ENCODE measurements at places on chromosomes 6 and 20.
A peak's percentile ranks its signal among the peaks of the same experiment; 100 is the strongest.

DNA sequence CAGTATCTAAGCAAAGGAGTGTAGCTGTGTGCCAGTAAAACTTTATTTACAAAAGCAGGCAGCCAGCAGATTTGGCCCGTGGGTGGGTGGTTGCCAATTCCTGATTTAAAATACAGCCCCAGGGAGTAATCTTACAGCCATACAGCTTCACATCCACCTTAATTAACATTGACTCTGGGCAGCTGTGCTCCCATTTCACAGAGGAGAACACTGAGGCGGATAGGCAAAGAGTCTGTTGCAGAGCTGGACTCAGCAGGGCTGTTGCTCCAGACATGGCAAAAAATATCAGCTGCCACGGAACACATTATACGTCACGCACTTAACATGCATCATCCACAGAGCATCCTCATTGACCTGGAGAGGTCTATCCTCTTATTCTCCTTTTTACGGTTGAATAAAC, 289.9 kb downstream of the DHX35 start:
- no peak for DNase-seq
- no peak overlapping the region for H3K4me3 ChIP-seq
- no peaks in the 10 kb centered on the region for H3K4me1 ChIP-seq
- H3K36me3 ChIP-seq, result no peaks in the 10 kb centered on the region
- no peaks in the 10 kb centered on the region for H3K27me3 ChIP-seq
- H3K27ac ChIP-seq, result no peak overlapping the region

GRCh38 chr6:52725535-52726192, 37.6 kb downstream of the GSTA2 start:
- H3K27me3 ChIP-seq, result no peaks in the 10 kb centered on the region
- H3K4me3 ChIP-seq, result no peak overlapping the region
- DNase-seq, result no peak
- H3K27ac ChIP-seq, result no peak overlapping the region
- H3K36me3 ChIP-seq, result no peaks in the 10 kb centered on the region

- H3K4me1 ChIP-seq, result no peaks in the 10 kb centered on the region
- DNase-seq, result no peak
- H3K27ac ChIP-seq, result no peak overlapping the region
- no peaks in the 10 kb centered on the region for H3K27me3 ChIP-seq
Measured at GRCh38 chr6:74041420-74041819, 345.4 kb downstream of the CD109 start.

DNA sequence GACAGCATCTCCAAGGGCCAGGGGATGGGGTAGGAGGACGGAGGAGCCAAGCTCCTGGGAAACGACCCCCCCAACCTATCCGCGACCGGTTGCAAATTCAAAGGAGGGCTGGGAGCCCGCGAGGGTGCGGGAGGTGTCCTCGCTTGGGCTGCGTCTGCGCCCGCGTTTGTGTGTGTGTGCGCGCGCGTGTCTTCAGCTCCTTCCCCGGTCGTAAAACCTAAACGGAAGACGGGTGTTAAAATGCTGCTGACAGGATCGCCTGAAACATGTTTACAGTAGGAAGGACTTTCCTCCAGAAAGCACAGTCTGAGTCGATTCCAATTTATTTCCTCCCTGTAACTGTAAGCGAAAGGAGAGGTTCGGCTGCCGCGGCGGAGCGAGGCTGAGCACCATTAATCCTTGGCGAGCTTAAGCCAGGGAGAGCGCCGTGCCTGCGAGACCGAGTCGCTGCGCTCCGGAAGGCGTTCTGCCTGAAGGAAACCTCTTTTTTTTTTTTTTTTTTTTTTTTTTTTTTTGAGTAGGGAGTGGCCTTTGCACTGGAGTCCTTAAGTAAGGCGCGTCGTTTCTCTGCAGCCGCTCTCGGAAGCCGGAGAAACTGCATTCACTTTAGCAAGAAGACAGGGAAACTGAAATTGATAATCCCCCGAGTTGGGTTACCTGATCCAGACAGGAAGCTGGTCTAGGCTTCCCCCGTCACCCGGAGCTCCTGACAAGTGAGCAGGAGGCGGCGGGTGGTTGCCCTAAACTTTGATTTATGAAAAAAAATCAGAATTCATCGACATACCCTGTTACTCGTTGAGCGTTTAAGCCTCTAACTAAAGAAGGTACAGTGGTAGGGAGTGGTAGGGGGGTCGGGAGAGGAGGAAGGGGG, 4.8 kb upstream of the SOX4 start:
- DNase-seq, result peak; percentile 77
- peak overlapping the region; percentile 84 for H3K27ac ChIP-seq
- peaks cover 10% of the 10 kb centered on the region for H3K4me1 ChIP-seq
- H3K27me3 ChIP-seq, result no peaks in the 10 kb centered on the region
- H3K36me3 ChIP-seq, result no peaks in the 10 kb centered on the region

DNA sequence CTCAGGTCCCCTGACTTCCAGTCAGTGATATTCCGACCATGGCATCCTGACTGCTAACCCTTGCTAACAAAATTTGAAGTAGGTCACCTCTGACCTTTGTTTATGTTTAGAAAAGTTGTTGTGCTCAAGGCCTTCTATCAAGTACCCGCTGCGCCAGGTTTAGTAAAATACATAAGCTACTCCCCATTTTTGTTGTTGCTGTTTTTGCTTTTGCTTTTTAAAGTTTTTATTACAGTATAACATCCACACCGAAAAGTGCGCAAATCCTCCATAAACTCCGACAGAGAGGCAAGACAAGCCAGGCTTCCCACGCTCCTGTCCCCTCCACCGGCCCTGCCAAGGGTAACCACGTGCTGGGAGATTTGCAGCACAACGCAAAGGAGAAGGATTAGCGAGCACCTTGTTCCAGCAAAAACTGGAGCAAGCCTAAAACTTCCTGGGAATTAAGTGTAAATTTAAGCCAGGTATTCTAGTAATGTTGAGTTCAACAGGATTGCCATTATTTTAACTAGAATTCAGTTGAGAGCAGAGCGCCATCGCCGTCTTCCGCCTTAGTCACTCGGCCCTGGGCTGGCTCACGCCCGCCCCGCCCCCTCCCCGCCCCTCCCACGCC, 17.8 kb upstream of the HMGN4 start:
- peak overlapping the region; percentile 64 for H3K4me3 ChIP-seq
- peak; percentile 82 for DNase-seq
- H3K27me3 ChIP-seq, result no peaks in the 10 kb centered on the region
- peaks cover 12% of the 10 kb centered on the region for H3K4me1 ChIP-seq

DNA sequence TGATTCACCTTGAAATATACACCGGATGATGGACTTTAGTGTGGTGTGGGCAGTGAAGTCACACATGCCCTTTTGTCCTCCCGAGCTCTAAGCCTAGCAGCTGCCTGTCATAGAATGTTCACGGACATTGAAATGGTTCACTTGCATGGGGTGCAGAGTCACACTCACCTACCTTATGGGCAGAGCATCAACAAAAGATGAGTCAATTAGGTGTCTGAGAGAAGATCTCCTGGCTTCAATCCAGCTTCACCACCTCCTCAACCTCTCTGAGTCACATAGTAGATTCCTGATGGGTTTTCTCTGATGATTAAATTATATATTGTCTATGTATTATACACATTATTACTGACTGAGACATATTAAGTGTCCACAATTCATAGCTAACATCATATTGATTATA, 48.1 kb upstream of the HLA-E start:
- H3K4me1 ChIP-seq, result no peaks in the 10 kb centered on the region
- H3K4me3 ChIP-seq, result no peak overlapping the region
- no peak overlapping the region for H3K27ac ChIP-seq
- H3K36me3 ChIP-seq, result no peaks in the 10 kb centered on the region
- no peak for DNase-seq

DNA sequence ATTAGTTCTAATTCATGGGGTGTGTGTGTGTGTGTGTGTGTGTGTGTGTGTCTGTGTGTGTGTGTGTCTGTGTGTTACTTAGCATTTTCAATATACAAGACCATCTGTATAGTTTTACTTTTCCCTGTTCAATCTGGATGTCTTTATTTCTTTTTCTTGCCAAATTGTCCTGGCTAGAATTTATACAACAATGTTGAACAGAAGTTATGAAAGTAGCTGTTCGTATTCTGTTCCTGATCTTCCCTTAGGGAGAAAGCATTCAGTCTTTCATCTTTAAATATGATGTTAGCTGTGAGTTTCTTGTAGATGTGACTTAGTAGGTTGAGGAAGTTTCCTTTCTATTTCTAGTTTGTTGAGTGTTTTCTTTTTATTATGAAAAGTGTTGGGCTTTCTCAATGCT, 334.7 kb upstream of the RNF24 start:
- no peaks in the 10 kb centered on the region for H3K4me1 ChIP-seq
- H3K27ac ChIP-seq, result no peak overlapping the region
- DNase-seq, result no peak
- no peak overlapping the region for H3K4me3 ChIP-seq

- DNase-seq, result no peak
- no peaks in the 10 kb centered on the region for H3K36me3 ChIP-seq
- no peak overlapping the region for H3K4me3 ChIP-seq
- no peaks in the 10 kb centered on the region for H3K27me3 ChIP-seq
- H3K27ac ChIP-seq, result no peak overlapping the region
- H3K4me1 ChIP-seq, result no peaks in the 10 kb centered on the region
Measured at GRCh38 chr6:130796313-130796905, 30.8 kb upstream of the SMLR1 start.

DNA sequence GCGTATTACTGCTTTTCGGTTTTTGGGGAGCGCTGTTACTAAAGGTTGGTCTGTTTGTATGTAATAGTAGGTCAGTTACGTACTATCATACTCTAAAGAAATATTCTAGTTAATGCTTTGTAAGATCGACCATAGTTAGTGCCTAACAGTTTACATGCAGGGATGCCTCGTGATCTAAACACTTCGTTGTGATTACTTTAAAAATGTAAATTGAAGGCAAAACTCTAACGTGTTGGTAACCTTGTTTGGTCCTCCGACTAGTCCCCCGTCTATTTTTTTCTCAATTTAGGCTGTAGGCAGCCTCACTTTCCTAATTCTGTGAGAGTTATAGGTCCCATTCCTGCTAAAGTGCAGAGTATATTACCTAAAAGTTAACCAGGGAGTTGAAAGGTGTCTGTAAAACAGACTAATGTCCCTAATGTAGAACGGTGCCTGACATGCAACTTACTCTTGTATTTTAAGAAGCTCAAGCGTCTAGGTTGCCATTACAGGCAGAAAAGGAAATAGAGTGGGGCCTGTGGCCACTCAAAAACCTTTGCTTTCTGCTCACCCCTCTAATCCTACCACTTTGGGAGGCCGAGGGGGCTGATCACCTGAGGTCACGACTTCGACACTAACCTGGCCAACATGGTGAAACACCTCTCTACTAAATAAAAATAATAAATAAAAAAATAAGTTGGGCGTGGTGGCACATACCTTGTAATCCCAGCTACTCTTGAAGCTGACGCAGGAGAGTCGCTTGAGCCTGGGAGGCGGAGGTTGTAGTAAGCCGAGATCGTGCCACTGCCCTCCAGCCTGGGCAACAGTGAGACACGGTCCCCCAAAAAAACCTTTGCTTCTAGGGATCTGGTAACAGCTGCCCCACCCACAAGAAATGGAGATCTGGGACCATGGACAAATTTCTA, 37.8 kb downstream of the HFE start:
- H3K4me1 ChIP-seq, result peaks cover 10% of the 10 kb centered on the region

DNA sequence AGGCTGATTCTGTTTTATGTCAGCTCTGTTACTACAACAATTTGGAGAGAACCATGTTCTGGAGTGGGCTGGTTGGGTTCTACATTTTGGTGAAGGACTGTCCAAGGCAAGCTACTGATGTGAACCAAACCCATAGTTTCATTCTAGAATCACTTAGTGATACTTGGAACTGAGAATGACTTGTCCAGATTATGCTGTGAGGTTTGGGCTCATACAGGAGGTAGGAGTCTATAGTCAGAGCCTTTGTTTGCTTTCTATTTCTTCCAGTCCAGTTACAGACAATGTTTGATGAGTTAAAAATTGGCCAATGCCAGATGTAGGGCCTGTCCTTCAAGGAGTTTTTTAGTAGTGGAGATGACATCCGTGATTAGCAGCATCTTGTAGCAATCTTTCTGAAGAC, 97.9 kb downstream of the LRRC1 start:
- H3K27me3 ChIP-seq, result no peaks in the 10 kb centered on the region
- no peak overlapping the region for H3K4me3 ChIP-seq
- no peaks in the 10 kb centered on the region for H3K36me3 ChIP-seq
- DNase-seq, result no peak
- no peak overlapping the region for H3K27ac ChIP-seq
- H3K4me1 ChIP-seq, result no peaks in the 10 kb centered on the region

GRCh38 chr20:61850457-61850856, 215.2 kb downstream of the TAF4 start:
- H3K27ac ChIP-seq, result no peak overlapping the region
- DNase-seq, result no peak
- no peaks in the 10 kb centered on the region for H3K36me3 ChIP-seq
- no peak overlapping the region for H3K4me3 ChIP-seq
- H3K4me1 ChIP-seq, result no peaks in the 10 kb centered on the region

DNA sequence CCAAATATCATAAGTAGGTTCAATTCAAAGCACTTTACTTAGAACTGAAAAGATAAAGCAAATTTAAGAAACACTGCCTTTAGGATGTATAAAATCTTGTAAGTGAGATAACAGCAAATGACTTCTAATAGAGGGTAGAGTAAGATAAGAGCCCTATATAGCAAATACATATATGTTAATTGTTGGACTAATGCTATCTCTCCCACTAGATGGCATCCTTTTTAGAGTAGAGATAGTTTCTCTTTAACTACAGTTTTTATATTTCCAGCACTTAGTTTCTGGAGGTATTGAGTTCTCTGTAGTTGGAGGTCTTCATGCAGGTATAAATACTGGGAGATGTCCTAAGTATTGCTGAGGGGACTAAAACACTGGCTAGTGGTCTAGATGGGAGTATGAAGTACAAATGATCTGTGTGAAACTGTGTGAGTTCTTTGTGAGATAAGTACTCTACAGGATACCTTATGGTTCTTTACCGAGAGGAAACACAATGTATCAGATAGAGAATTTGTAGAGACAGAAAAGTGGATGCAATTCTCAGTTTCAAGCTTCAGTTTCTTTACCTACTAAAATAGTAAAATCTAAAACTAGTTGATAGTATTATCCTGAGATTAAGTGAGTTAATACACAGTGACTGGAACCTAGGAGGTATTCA, 399.3 kb downstream of the KHDRBS2 start:
- H3K4me3 ChIP-seq, result no peak overlapping the region
- no peaks in the 10 kb centered on the region for H3K4me1 ChIP-seq
- H3K36me3 ChIP-seq, result no peaks in the 10 kb centered on the region

DNA sequence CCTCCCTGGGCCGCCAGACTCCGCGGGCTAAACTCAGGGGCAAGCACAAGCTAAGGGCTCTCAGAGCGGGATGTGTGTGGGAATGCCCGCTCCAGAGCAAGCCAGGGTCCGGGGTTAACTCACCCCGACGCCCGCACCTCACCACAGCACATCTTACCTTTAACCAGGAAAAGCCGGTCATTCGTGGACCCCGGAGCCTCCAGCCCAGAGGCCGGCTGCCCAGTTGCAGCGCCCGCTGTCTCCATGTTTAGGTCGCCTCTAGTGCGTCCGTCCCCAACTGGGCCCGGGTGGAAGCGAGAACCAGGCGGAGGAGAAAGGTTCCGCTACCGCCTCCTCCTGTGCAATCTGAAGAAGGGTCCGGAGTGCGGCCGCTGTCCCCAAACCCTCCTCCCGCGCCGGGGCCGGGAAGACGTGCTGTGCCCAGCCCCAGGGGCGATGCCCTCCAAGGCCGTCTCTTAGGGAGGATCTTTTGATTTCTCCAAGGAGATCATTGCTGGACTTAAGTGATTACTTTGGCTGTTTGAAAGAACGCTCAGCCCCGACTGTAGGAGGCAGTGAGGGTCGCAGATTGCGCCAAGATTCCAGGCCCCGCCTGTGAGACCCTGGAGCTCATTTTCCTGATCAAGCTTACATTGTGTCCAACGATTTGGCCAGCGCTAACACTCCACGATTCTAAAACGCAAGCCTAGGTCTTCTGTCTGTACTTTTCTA, at the start of gene TMEM242:
Gene TMEM242, minus strand, starts transcription at position 265 of the 711 bp plus-strand sequence. Its CDS starts 20 bp downstream, at position 245.
- no peaks in the 10 kb centered on the region for H3K27me3 ChIP-seq
- H3K27ac ChIP-seq, result peak within 1 kb of the TSS; percentile 85
- no peaks in the 10 kb centered on the region for H3K36me3 ChIP-seq
- H3K4me3 ChIP-seq, result peak within 1 kb of the TSS; percentile 79
- peaks cover 10% of the 10 kb centered on the region for H3K4me1 ChIP-seq
